ENCODE measurements at places on chromosomes 1 and 21.

DNA sequence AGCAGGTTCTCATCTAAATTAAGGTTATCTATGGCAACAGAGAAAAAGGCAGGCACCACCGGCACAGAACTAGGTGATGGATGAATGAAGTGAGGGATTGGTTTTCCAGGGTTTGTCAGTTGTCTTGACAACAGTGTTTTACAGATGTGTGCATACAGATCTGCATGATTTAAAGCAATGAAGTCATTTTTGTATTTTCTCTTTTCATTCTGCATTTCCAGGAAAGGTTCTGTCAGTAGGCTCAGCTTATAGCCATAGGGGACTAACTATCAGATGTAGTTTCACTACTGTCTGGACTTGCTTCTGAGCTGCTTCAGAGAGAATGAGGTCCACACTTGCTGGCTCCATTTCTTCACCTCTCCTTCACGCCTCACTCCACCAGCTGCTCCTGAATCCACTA, 98.2 kb upstream of the LMO4 start:
- no peak for DNase-seq

- no peak for DNase-seq
These were observed 41.7 kb downstream of the AZIN2 start for GRCh38 chr1:33122483-33123178.

GRCh38 chr1:109133815-109134214, 19.9 kb downstream of the ELAPOR1 start:
- DNase-seq: peak; percentile 41

- DNase-seq: no peak
These were observed 286.0 kb downstream of the VAV3 start for GRCh38 chr1:107678993-107679392.

GRCh38 chr1:176551146-176551545, 88.2 kb downstream of the PAPPA2 start:
- no peak for DNase-seq

GRCh38 chr1:41435570-41436178, 48.8 kb downstream of the EDN2 start:
- DNase-seq: no peak

DNA sequence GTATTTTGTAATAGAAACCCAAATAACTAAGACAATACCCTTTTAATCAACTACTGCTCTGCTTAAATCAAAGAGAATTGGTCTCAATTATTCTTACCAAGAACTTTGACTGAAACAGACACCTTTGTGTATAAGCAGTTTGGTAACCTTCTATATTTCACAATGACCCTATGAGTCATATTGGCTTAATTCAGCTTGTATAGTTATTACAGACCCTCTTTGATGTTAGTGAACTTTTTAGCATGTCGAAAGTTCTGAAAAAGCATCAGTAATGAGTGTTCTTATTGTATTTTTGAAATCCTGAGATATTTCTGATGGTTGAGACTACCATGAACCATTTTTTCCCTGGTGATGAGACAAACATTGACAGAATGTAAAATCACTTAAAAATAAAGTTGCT, 43.3 kb upstream of the RABGAP1L start:
- DNase-seq: no peak

DNA sequence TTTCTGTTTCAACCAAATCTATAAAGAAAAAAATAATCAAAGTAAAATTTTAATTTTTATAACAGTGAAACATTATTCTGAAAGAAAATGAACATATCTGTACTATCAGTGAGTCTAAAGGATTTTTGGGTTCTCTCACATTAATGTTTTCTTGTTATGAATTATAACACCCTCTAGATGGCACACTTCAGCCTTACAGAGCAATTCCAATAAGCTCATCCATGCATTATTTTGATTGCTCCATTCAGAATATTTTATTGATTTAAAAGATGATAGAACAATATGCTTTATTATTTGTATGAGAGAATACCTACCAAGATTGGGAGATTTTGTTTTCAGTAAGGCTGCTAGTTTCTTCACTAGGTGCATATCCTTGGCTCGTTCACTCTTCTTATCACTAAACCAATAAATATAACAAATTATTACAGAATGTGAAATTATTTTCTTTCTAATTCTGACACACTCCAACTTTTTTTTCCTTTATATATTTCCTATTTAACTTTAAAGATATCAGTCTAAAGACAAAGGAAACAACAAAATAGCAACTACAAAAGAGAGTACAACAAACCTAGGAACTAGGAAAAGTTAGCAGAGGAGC, 82.4 kb downstream of the RAB3GAP2 start:
- peak; percentile 40 for DNase-seq

DNA sequence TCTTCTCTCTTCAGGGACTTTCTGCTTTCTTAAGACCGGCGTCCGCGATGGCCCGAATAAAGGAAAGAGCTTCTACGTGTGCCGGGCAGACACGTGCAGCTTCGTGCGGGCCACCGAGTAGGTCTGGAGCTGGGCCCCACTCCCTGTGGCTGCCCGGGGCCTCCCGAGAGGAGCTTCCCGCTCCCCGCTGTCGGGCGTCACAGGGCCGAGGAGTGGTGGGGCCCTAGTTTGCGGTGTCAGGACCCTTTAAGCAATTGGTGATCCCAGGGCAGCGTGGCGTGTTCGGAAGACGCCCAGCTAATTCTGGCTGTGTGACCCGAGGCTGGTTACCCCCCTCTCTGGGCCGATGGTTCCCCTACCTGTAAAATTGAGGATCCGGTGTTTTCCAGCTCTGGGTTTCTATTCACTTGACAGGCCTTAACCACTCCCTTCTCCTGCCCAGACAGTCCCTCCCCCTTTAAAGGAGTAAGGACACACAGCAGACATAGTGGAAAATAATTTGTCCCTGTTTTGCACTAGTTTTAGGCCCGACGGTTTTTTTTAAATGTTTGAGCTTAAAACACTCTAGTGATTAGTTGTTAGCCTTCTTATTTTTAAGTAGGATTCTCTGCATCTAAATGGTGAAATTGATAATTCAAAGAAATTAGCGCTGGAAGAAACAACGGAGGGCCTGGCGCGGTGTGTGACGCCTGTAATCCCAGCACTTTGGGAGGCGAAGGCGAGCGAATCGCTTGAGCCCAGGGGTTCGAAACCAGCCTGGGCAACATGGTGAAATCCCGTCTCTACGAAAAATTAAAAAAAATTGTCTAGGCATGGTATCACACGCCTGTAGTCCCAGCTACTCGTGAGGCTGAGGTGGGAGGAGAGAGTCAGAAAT, 553 bp downstream of the TTF2 start:
- no peak for DNase-seq

GRCh38 chr1:108503062-108503733, 53.1 kb downstream of the NBPF6 start:
- no peak for DNase-seq

All from COR-L47 (cell line).